ENCODE measurements at places on chromosomes 4 and X. TPM values are rescaled to one million over a fixed set of nuclear protein-coding genes. Genes with fewer than 3 reads are reported as not detected.

- no peak for DNase-seq
- no peaks in the 10 kb centered on the region for H3K4me1 ChIP-seq
- H3K4me3 ChIP-seq = no peak overlapping the region
- no peak overlapping the region for H3K27ac ChIP-seq
These were observed 76.3 kb downstream of the EVC start for GRCh38 chr4:5787311-5787710.

DNA sequence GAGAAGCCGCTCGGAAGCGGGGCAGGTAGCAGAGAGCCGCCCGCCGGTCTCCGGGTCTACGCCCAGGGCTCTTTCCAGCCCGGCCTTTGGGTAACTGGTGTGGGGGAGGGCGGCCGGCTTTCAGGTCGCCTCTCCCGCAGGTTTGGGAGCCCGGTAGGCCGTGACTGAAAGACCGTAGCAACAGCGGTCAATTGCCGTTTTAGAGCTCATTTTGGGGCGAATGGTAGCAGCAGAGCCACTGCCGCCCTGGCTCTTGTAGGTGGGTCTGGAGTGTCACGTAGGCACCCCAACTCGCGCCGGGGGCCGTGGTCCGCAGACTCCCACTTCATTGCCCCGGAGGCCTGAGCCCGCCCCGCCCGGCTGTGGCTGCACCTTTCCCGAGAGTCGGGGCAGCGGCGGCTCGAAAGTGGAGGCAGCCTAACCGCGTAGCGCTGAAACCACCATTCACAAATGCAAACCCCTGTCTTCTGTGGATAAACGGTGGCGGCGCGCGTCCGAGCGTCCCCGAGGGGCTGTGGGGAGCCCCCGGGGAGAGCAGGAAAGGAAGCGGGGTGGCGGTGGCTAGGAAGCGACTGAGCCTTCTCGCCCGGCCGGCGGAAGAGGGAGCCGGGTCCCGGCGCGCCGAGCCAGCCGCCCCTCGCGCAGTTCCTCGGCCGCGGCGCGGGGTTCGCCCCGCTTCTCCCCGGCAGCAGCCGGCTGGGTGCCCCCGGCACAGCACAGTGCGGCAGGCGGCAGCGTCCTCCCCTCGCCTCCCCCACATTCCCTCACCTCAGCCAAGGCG lies 2185.1 kb upstream of the TENM3 start:
- DNase-seq = no peak
- H3K4me3 ChIP-seq = no peak overlapping the region
- no peaks in the 10 kb centered on the region for H3K4me1 ChIP-seq
- H3K36me3 ChIP-seq = peaks cover 2% of the 10 kb centered on the region

- H3K4me1 ChIP-seq = no peaks in the 10 kb centered on the region
- no peak for DNase-seq
- H3K4me3 ChIP-seq = no peak overlapping the region
- H3K27me3 ChIP-seq = no peaks in the 10 kb centered on the region
These were observed 1030.3 kb upstream of the LCORL start for GRCh38 chr4:19051831-19052230.

DNA sequence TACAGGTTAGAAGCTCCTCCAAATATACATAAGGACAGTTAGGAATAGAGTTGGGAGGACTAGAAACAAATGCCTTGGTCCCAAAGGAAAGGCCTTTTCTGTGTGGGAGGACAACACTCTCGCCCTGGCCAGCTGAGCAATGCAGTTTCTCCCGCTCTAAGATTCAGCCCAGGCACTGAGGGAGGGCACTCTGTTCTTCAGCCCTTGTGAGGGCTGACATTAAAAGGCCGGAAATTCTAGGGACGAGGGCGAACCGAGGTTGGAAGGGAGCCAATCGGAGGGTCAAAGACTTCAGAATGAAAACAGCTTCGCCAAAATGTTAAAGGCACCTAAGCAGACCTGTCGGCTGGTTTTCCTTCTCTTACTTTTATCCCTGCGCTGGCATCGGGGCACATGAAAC lies 2.9 kb upstream of the PTCHD1 start:
- no peak overlapping the region for H3K27ac ChIP-seq
- H3K4me3 ChIP-seq = no peak overlapping the region
- no peaks in the 10 kb centered on the region for H3K36me3 ChIP-seq
- no peaks in the 10 kb centered on the region for H3K4me1 ChIP-seq
- peaks cover 26% of the 10 kb centered on the region for H3K27me3 ChIP-seq

Gene BRS3
- not detected for total RNA-seq
